ENCODE measurements at places on chromosomes 3 and 15.

GRCh38 chr15:47754312-47754711, 37.0 kb downstream of the SEMA6D start:
- DNase-seq, result no peak

DNA sequence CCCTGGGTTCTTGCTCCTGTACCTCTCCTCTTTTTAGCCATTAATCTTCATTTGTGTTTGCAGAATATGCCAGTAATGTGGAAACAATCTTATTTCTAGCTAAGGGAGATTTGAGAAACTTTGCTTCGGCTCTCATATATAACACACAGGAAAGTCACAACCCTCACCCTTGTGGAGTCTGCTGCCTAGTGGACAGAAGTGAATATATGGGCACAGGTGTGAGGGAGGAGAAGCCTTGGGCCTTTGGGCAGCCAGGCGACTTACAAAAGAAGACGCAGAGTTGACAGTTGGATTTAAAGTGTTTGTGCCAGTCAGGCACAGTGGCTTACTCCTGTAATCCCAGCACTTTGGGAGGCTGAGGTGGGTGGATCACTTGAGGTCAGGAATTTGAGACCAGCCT, 181.8 kb upstream of the TBL1XR1 start:
- no peak for DNase-seq

DNA sequence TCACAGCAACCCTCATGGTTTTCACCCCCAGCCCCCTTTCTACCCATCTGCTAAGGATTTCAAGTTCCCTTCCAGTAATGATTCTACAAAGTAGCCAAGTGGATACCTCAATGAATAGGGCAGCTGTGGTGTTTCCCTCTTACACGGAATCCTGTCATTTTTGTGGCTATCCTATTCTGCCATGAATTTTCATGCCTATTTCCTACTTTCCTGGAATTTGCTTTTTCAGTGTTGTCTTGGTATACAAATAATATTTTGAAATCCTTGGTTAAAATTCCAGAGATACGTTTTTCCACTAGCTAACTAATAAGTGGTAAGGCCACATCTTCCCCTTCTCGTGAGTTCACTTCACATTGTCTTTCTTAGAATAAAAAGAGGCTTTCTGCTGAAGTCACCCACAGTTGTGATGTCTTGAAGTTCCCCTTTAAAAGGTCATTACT, 7.5 kb downstream of the ADPRH start:
- DNase-seq, result no peak

- no peak for DNase-seq
Observed at GRCh38 chr3:114608293-114608692, 314.5 kb downstream of the TIGIT start.

DNA sequence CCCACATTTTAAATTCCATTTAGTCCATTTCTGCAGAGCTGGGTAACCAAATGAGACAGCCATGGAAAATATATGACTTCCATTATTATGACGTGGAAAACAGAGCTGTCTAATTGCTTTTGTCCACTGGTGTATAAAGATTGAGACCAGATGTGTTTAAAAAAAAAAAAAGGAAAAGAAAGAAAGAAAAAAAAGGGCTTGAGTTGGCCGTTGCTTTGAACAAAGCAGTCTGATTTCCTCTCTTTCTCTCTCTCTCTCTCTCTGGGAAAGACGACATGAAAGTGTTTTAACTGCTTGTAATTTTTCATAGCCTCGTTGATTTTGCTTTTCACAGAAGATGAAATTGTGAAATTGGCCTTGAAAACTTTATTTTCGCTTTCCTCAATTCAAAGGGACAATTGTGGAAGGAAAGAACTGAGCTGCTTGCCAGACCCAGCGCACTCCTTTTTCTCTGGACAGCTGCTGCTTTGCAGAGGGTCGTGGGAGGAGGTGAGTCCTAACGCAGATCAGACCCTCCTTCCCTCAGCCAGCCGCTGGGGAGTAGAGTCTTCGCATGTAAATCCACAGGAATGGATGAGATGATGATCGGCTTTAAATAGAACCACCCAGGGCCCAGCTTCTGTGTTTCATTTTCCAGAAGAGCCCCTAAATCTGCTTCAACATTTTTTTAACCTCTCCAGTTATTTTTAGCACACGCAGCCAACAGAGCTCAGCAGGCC, 42.8 kb upstream of the UBE2E1 start:
- DNase-seq, result no peak

GRCh38 chr15:48814286-48814685, 3.4 kb upstream of the CEP152 start:
- no peak for DNase-seq

DNA sequence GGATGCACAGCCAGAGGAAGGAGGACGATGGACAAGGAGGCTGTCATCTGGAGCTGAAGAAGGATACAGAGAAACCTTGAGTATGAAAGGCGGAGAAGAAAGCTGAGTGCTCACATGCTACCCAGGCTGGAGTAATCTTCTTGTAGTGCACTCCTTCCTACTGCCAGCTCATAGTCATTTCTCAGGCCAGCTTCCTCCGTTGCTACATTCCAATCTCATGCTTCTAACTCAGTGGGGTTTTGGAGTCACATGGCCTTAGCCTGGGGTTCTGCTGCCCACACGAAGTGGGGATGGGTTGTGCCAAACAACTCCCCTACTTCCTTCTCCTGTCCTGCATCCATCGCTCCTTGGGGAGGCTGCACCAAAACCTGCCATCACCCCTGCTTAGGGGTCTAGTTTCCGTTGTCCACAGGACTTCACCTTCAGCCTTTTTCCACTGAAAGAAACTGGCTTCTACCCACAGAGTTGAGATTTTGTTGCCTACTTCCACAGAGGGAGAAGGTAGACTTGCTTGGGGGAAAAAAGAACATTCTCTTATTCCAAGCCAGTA, 239.9 kb downstream of the EPHB1 start:
- no peak for DNase-seq

GRCh38 chr15:72809329-72809728, 25.8 kb upstream of the ADPGK start:
- DNase-seq, result no peak

DNA sequence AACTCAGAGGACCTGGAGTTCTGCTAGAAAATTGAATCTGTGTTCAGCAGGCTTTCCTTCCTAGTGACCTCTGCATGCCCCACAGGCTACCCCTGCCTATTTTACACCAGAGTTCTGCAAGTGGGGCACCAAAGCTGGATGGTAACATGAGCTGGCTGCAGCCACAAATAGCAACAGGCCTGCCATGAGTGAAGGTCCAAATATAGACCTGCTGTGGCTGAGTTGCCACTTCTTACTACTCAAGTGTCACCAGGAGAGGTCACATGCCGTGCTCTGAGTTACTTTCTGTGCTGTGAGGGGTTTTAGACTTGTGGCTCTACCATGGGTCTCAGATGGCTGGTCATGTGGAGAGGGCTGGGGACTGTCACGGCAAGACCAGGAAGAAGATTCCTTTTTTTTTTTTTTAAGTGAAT, at the start of gene FSD2:
Gene FSD2, minus strand, starts transcription at position 76 of the 413 bp plus-strand sequence. CDS start 18,679 bp downstream, outside the sequence.
- peak; percentile 9 for DNase-seq

GRCh38 chr15:99110581-99111320, 5.9 kb downstream of the SYNM start:
- no peak for DNase-seq

DNA sequence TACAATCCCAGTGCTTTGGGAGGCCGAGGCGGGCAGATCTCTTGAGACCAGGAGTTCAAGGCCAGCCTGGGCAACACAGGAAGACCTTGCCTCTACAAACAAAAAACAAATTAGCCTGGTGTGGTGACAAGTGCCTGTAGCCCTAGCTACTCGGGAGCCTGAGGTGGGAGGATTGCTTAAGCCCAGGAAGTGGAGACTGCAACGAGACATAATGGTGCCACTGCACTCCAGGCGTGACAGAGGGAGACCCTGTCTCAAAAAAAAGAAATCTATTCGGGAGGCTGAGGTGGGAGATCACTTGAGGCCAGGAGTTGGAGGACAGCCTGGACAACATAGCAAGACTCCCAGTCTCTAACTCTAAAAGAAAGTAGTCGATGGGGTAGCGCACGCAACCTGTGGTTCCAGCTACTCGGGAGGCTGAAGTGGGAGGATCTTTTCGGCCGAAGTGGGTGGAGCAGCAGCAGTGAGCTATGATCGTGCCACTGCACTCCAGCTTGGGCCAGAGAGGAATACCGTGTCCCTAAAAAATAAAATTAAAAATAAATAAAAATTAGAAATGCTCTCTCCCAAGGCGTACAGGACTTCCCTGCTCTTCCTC, 775 bp downstream of the C3orf33 start:
- DNase-seq, result no peak

GRCh38 chr3:156718622-156719306, 44.4 kb downstream of the TIPARP start:
- DNase-seq, result no peak

GRCh38 chr15:42198516-42198915, 9.6 kb downstream of the VPS39 start:
- no peak for DNase-seq

DNA sequence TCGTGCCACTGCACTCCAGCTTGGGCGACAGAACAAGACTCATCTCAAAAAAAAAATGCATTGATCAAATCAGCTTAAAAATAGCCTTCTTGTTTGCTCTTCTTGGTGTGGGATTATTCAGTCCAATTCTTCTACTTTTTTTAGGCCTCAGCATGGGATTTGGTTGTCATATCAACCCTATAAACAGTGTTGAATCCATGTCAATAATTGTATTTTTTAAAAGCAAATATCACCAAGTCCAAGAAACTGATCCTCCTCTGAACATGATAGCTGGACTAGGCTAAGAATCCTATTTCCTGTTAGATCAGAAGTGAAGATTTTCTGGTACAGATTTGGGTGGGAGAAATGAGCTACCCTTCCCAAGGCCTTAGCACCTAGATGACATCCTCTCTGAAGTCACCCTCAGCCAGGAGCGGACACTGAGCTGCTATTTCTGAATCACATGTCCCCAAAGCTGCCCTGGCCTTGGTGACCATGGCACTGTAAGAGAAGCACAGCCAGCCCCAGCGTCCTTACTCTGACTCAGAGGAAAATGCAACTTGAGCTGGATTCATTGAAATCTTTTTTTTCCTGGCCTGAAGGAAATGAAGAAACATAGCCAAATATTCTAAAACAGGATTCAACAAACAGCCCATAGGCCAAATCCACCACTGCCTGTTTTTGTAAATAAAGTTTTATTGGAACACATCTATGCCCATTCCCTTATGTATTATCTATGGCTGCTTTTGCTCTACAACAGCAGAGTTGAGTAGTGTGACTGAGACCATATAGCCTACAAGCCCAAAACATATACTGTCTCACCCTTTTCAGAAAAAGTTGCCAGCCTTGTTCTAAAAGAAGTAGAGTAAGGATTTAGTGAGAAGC, 215.9 kb upstream of the CTDSPL start:
- DNase-seq, result no peak

GRCh38 chr3:129794311-129795185, 99.0 kb downstream of the TMCC1 start:
- peak; percentile 87 for DNase-seq

DNA sequence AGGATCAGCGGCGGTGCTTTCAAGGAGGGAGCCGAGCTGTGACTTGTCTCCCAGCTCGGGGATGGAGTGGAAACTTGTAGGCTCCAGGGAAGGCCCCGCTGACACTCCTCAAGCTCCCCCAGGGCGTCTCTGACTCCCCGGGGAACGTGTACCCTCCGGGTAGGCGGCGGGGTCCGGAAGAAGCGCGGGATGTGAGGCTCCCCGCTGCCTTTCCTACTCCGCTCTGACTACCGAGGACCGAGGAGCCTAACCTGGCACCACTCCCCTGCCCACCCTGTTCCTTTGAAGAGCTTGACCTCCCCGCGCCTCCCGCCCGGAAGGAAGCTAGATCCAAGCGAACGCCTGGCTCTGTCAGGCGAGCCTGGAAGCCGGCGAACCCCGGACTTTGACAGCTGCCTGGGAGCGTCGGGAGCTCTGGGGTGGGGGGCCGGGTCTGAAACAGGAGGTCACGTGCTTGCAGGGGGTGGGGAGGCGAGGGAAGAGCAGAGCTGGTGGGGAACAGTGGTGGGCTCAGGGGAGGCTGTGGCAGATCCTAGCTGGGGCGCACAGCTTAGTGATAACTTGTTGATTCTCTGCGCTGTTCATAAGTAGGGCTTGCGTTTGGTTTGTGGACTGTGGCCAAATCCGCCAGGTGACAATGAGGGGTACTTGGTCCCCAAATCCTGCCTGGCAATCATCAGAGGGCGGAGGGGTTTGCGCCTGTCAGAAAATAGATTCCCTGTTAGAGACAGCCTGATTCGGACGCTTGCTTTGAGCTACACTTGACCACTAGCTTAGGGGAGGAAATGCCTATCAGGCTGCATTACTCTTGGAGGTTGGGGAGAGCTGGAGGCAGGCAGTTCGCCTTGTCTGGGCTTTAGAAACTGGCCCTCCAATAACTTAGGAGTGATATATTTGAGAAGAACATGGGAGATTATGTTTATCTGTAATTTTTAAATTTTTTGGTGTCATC, 1.2 kb downstream of the CLSTN2 start:
- DNase-seq, result peak; percentile 36

- no peak for DNase-seq
Observed at GRCh38 chr15:101148166-101148880, 103.5 kb downstream of the CHSY1 start.

DNA sequence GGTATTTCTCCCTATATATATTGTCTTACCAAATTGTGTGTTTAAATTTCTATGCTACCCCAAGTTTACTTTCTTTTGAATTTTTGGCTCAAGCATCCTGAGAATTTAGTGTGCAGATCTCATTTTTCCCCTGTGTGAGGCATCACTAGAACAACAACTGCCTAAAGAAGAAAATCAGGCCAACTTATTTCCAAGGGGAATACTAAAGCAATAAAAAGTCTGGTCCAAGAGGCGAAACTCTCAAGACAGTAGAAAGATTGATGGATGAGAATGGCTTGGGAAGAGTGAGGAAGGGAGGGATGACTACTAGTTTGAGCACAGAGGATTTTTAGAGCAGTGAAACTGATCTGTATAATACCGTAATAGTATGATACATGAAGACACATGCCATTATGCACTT, 86.3 kb upstream of the CFAP20DC start:
- DNase-seq, result no peak

DNA sequence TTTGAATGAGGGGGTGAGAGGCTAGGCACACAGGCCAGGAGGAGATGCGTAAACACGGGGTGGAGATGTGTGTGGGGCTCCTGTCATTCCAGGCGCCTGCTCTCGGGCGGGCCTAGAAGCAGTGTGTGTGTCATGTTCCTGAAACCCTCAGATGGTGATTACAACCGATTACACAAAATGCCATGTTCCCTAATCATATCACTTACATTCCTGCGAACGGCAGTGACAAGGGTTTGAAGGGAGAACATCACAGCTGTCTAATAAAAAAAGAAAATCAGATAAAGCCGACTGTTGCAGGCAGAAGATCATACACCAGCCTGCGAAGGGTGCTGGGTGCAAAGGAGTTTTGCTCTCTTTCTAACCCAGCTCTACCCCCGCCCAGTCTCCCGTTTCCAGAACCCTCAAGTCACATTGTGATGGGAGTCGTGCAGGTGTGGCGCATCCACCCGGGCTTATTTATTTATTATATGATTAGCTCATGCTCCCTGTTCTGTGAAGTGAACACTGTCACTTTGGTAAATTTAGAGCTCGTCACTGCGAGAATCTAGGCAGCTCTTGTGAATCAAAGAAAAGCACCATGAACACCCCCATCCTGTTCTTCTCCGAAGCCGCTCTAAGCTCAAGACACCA, 140.3 kb downstream of the NR2F2 start:
- DNase-seq, result no peak

DNA sequence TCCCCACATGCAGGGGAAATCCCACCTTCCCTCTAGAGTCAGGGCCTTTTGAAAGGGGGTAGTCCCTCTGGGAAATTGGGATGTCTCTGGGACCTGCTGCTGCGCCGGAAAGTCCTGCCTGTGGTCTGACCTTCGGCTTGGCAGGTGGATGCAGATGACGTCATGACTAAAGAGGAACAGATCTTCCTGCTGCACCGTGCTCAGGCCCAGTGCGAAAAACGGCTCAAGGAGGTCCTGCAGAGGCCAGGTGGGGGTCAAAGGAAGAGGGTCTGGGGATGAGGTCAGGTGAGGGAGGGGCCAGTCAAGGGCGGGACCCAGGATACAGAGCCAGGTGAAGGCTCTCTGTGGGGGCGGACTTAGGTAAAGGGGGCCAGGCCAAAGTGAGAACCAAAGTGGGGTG, 16.2 kb downstream of the PTH1R start:
- no peak for DNase-seq
